ENCODE measurements at places on chromosomes 16 and 17. TPM values are rescaled to one million over a fixed set of nuclear protein-coding genes. Genes with fewer than 3 reads are reported as not detected.

TVP23A gene
- total RNA-seq: not detected

CACNG5 gene
- total RNA-seq: not detected

HSF4 gene
- 3.0 TPM for total RNA-seq

CCDC102A gene
- 11.6 TPM for total RNA-seq

DNA sequence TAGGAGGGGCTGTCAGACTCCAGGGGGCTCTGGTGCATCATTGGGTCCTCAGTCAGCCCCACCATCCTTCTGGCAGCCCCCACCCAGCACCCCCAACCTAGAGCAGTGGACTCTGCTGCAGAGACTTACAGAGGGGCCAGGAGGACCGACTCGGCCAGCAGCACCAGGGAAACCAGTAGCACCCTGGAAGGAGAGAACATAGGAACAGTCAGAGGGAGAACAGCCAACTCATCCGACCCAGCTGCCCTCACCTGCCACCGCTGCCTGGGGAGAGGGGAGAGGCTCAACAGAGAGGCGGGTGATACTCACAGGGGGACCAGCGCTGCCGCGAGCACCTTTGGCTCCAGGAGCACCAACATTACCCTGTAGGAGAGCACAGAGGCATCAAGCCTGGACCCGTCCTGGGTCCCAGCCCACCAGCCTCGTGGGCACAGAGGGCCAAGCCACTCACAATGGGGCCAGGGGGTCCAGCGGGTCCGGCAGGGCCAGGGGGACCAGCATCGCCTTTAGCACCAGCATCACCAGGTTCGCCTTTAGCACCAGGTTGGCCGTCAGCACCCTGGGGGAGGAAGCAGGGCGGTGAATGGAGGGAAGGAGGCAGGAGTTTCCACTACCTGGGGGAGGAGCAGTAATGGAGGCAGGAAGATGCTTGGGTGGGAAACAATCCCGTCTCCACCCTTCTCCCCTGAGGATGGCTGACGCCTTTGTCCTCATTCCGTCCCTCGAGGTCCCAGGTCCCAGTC, 11.7 kb downstream of the COL1A1 start:
- no peak for DNase-seq

All from fibroblast of villous mesenchyme (primary cell).